ENCODE measurements at places on chromosomes 13 and 19.
A peak's percentile ranks its signal among the peaks of the same experiment; 100 is the strongest.

- DNase-seq = no peak
Observed at GRCh38 chr13:102825921-102826706, 19.7 kb upstream of the ERCC5 start.

- peak; percentile 1 for DNase-seq
Observed at GRCh38 chr19:51593138-51593890, 22.2 kb downstream of the ZNF175 start.

DNA sequence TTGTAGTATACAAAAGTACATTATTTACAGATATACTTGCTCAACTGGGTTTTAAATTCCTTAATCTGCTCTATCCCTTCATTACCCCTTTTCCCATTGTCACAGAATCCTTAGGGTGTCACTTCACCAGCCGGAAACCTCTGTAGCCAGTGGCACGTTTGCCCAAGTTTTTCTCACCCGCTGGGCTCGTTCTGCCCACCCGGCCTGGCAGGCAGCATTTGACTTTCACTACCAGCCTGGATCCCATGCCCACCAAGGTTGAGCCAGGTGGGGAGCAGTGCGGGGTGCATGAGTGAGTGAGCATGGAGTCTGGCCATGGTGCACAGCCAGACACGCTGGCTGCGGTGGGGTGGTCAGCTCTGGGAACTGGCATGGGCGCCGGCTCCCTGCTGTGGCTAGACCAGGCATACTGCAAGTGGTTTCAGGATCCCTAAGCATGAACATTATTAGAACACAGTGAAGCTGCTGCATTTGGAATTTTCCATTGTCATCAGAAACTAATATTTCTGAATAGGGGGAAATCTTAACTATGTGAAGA lies 98.3 kb downstream of the NALCN start:
- DNase-seq = no peak

- DNase-seq = no peak
Observed at GRCh38 chr13:57569986-57570385, 61.6 kb upstream of the PCDH17 start.

DNA sequence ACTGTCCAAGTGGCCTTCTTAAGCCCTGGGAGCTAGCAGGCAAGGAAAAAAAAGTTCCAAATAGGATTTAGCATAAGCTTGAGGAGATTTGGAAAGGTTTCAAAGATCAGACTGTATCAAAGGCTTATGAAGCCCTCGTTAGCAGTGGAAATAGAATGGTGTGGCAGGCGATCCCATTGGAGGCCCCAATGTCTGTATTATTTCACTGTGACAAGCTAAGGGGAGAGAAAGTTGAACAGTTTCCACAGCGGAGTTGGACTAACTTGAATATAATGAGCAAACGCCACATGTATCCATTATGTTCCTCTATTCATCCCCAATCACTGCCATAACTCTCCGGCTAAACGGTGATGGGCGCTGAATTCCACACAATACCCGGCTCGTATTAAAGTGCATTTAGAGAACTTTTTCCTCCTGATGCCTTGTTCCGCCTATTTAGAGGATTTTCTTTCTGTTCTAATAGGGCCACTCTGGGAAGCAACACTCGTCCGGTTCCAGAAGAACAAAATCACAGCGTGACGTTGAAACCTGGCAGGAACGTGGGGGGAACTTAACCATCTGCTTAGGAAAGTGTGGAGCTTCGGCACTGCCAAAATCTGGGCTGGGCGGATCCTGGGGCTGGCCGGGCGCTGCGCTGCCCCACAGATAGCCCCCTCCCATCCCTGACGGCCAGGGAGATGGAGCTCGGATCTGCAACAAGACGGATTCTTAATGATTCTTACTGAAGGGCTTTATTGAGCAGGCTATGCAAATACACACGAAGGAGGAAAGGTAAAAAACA lies 1.0 kb upstream of the PCDH8 start:
- DNase-seq = peak; percentile 66

DNA sequence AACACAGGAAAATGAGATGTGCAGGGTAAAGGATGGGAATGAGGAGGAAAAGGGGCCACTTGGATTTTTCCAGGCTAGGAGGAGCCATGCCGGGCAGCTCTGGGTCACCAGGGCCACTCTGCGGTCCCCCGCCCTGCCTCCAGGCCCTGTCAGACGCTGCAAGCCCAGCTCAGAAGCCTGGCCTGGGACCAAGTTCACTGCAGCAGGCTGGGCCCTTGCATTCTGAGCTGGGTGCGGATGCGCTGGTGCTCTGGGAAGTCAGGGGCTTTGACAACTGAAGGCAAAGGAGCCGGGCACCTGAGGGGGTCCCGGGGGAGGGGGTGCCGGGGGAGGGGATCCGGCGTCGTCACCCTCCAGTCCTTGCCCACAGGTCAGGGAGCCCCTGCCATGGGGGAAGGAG lies 77.5 kb downstream of the WTIP start:
- no peak for DNase-seq

DNA sequence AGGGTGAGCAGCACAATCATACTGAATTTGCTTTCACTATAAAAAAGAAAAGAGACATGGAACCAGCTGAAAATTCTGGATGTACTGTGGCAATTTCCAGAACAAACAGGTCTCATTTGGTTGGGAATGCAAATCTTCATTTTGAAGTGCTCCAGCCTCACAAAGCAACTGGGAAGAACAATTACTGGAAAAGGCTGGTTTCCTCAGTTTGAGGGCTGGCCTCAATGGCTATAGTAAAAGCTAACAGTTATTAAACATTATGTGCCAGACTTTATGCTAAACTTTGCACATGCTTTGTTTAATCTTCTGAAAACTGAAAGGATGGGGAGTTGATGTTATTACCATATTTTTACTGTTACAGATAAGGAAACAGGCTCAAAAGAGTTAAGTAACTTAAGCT lies 3.0 kb downstream of the OBI1 start:
- no peak for DNase-seq

DNA sequence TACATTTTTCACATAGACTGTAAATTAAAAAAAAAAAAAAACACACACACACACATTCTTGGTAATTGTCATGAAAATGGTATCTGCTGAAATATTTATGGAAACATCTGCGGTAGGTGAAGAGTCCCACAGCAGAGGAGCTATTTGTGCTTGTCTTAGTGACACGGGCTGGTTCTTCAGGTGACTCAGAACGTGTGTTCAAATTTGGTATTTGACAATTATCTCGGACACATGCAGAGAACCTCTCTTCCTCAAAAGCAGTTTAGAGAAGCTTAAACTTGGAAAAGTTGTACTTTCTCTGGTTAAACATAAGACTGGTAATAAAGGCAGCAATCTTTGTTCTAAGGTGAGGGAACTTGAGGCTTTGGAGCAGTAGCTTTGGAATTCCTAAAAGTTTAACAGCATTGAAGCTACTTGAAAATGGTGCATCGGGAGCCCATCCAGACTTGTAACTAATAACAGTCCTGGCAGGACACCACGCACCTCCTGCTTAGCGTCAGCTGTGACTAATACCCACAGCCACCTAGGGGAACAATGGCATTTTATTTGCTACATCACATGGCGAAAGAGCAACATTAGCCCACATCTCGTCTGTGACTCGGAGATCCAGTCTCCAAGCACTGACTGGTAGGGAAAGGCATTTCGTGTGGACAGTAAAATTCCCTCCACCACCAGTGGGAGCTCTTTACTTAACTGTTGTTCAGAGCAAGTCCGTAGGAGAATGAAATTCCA lies 1505.1 kb upstream of the SLC10A2 start:
- DNase-seq = peak; percentile 76

- no peak for DNase-seq
Observed at GRCh38 chr13:33081666-33082065, 65.4 kb downstream of the KL start.

Data from G401 (cell line).